ENCODE measurements at places on chromosomes 2 and 18.

DNA sequence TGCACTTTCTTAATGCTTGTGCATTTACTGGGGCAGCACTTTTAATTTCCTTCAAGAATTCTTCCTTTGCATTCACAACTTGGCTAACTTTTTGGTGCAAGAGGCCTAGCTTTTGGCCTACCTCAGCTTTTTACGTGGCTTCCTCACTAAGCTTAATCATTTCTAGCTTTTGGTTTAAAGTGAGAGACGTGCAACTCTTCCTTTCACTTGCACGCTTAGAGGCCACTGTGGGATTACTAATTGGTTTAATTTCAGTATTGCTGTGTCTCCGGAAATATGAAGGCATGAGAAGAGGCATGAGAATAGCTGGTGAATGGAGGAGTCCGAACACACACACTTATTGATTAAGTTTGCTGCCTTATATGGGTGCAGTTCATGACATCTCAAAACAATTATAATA, 354.1 kb downstream of the DLGAP1 start:
- DNase-seq, result no peak

GRCh38 chr18:3626929-3627458, 177.0 kb downstream of the TGIF1 start:
- DNase-seq, result no peak

DNA sequence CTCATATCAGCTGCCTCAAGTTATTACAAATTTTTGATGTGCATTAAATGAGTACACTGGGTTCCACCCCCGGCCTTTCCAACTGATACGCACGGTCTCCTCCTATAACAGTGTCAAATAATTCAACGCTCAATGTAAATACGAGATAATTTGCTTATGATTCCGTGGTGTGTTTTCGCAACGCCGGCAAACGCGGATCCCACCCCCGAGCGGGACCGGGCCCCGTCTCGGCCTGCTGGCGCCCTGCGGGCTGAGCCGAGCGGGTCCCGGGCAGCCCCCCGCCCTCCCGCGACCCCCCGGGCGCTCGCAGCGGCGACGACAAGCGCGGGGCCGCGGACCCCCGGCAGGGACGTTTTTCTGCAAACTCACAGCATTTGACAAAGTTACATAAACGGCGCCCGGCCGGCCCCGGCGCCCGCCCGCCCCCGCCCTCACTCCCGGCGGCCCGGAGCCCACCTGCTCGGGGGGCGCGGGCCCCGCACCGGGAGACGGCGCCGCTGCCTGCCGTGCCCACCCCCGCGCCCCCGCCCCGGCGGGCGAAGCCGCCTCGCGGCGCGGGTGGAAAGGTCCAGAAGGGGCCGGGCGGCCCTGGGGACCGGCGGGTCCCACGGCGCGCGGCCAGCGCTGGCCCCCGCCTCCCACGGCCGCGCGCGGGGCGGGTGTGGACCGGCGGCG, 762 bp downstream of the HDAC4 start:
- no peak for DNase-seq

- no peak for DNase-seq
Observed at GRCh38 chr2:188365058-188365641, 73.5 kb downstream of the GULP1 start.

DNA sequence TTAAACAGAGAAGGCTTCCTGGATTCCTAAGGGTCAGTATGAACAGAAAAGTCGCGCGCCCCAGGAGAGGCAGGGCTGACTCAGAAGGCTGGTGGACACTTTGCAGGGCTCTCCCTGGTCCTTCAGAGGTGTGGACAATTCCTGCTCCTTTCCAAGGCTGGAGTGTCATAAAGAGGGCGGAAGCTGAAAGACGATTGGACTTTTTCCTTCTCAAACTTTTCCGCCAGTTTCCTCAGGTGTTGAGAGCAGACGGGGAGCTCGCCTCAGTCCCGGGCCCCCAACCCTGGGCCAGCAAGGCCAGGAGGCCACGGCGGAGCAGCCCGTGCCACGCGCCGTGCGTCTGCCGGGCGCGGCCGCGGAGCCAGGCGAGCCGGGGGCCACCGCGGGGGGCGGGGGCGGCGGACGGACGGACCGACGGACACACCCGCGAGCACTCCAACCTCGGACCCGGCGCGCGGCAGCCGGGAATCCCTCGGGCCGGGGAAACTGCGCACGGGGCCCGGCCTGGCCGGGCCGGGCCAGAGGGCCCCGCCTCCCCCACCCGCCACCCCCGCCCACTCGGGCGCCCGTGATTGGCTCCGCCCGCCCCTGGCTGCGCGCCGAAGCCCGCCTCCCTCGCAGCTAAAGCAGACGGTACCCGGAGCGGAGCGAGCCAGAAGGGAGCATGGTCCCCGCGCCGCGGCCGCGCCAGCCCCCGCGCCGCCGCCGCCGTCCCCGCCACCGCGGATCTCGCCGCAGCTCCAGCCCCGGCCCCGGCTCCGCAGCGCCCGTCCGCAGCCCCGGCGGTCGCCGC, at the start of gene KLHL29:
TSS of gene KLHL29 (plus strand) at position 629 of the 793 bp plus-strand sequence. CDS start 177,018 bp downstream, outside the sequence.
- peak; percentile 58 for DNase-seq

DNA sequence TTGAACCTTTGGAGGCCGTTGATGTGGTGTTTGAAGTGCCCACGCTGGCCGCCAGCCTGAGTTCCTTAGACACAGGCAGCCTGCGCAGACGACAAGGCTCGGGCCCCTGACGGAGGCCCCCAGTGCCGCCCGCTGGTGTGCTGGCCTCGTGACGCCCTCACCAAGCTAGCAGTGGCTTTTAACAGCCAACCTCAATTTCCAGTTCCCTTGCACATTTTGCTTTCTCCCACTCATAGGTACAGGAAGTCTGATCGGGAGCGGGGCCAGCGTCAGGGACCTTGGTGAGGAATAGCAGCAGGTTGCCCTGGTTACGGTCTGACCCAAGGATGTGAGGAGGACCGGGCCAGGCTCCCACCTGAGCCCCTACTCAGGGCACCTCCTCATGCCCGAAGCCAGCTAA, 207.6 kb upstream of the RAB12 start:
- no peak for DNase-seq

- no peak for DNase-seq
Observed at GRCh38 chr18:10217211-10217610, 237.2 kb upstream of the APCDD1 start.

DNA sequence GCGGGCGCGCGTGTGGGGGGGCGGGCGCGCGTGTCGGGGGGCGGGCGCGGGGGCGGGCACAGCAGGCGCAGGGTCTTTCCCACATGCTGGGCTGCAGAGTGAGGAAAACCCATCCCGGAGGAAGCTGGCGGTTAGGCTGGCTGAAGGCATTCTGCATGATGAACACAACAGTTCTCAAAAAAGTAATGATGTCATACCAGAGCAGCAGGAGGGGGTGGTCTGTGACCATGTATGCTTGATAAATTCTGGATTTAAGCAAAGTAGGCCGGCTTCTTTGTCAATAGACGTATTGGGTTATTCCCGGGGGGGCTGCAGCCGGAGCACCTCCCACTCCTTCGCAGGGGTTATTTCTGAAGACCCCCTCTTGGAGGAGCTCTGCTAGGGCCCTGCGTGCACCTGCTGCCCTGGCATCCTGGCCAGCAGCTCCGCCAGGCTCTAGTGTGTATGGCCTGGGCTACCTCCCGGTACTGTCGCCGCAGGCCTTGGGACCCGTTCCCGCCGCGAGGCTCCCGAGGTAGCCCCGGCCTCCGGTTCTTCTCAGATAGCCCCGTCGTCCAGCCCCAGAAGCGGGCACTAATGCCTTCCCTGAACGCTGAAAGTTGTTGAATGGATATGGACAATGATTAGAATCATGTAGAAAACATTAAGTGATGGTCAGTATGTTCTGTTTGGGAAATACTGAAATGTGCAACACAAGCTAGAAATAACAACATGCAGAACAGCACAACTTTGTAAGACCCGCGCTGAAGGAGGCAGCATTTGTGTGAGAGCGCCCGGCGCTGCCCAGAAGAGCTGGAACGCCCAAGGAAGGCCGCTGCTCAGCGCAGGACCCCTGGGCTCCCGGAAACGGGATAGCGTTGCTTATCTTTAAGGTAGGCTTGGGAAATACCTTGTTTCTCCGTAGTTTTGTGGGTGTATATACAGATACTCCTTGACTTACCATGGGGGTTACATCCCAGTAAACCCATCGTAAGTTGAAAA, 101.4 kb upstream of the RAB6C start:
- no peak for DNase-seq

GRCh38 chr2:137449454-137449853, 514.8 kb upstream of the HNMT start:
- no peak for DNase-seq

DNA sequence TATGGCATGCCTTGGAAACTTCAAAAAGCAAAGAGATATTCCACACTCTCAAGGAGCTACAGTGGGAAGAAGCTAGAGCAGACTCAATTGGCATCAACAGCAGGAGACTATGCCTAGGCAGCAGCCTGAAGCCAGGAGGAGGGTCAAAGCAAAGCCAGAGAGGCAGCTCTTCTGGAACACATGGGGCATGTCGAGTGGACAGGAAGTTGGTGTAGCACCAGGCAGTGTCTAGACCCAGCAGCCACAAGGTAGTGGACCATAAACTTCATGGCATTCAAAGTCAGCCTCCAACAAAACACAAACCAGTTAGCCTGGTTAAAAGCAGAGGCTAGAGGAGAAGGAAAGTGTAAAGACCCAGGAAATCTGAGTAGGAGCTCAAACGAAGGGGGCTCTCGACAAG, 311.2 kb upstream of the PKDCC start:
- DNase-seq, result no peak

GRCh38 chr2:240600451-240600961, 14.0 kb downstream of the CAPN10 start:
- no peak for DNase-seq

DNA sequence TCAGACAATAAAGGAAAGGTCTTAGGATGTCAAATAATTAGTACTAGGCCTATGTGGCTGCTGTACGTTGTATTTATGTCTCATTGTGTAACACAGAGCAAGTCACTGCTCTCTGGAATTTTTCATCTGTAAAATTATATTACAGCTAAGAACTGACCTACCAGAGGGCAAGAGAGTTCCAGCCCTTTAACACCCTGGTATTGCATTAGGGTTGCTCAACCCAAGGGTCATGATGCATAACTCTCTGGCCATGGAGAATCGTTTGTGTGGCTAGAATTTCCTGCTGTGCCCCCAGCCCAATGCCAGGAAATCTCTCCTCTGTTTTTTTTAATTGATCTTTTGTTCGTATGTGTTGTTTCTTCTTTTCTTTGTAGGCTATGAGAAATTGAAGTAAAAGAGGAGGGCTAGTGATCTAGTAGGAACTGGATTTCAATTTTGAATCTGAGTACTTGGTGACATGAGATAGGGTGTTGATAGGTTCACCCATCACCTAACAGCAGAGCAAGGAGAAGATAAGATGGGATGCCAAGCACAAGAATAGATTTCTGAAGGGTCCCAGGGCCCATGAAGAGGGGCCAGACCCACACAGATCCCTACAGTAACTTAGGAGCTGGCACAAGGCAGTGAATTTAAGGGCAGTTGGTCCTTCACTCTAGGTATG, 571.2 kb upstream of the TNP1 start:
- DNase-seq, result no peak

DNA sequence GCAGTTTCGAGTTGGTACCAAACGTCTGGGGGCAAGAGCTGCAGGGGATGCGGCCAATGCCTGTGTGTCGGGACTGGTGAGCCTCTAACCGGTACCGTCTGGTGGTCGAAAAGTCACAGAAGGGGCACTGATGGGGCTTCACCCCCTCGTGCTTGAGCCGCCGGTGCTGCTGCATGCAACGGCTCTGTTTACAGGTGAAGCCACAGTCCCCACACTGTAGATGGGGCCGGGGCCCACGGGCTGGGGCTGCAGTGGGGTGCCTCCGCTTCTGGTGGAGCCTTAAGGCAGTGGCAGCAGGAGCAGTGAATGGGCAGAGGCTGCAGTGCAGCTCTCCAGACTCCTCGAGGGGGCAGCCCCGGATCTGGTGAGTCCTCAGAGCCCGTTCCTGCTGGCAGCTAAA, 16.6 kb downstream of the ZNF142 start:
- DNase-seq, result no peak

DNA sequence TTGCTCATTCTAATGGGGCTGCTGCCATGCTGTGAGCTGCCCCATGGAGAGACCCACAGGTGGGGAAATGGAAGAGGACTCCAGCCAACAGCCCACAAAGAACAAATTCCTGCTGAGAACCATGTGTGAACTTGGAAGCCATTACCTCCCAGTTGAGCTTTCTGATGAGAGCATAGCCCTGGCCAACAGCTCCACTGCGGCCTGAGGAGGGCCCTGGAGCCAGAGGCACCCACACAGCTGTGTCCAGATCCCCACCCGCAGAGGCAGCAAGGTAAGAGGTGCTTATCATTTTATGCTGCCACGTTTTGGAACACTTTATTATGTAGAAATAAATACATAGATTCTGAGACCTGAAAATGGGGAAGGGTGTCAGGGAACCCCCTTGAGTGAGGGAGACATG, 44.2 kb upstream of the OTOS start:
- no peak for DNase-seq

GRCh38 chr2:100831831-100832230, 11.9 kb downstream of the NPAS2 start:
- no peak for DNase-seq

- DNase-seq, result no peak
Observed at GRCh38 chr2:156752042-156752441, 315.9 kb downstream of the GPD2 start.

GRCh38 chr2:102585847-102586404, 33.4 kb upstream of the SLC9A2 start:
- no peak for DNase-seq

DNA sequence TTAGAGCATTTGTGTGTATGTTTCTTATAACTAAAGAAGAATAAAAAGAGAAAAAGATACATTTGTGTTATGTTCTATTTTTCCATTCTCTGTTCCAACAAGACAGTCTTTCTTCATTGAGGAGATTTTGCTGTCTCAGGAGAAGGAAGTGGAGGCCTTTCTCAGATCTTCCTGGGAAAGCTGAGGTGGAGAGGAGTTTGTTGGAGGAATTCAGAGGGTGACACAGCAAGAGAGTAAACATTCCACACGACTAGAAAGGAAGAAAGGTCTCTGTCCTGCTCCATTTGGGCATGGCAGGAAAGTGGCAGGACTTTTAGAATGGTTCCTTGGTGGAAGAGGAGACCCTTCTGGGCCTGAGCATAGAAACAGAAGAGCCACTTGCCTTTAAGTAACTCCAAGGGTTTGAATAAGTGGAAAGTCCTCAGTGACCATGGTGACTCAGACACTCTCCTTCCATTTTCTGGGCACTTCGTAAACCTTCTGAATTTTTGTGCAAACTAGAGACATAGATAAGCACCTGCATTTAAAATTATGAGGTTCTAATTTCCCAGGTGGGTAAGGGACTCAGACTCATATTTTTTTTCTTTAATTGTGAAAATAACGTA, 52.3 kb upstream of the COL5A2 start:
- no peak for DNase-seq

DNA sequence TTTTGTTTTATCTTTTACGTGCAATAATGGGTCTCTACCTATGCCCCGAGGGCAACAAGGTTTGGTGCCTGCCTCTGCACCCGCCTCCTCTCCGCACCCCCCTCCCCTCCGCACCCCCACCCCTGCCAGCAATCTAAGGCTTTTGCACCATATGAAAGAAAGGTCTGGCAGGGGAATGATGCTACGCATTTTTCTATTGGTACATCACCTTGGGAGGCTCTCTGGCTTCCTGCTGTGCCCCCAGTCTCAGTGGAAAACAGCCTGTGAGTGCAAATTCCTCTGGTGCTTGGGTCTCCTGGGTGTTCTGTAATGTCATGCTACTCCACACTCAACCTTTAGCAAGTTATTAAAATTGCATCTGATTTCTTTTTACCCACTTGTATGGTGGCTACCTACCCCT, 161.3 kb upstream of the SMAD7 start:
- no peak for DNase-seq

GRCh38 chr2:149000158-149000938, 38.2 kb upstream of the LYPD6B start:
- no peak for DNase-seq

Data from CD4-positive, alpha-beta T cell treated with Interleukin-2 at 100 ng/mL for 4 hours (primary cell).